ENCODE measurements at places on chromosomes 5 and 9.

- no peak for DNase-seq
Measured at GRCh38 chr5:113331209-113331551, 103.6 kb downstream of the TSSK1B start.

GRCh38 chr9:96436456-96437126, 13.4 kb upstream of the HABP4 start:
- DNase-seq, result no peak

DNA sequence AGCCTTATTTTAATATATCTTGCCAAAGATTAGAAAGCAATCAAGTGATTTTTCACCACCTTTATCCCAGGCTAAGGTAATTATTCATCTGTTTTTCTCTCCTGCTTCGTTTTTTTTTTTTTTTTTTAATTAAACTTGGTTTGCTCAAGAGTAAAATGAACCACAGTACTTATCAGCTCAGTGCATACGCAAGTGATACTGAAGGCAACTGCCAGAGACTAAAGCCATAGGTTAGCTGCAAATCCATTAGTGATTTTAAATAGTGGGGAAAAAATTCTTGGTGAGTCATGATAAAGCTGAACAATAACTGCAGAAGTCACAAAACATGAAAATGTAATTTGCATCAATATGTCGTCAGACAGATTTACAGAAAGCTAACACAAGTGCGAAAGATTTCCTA, 829.1 kb downstream of the PTPRD start:
- DNase-seq, result no peak

GRCh38 chr5:58491216-58491892, at the start of gene GAPT:
Gene GAPT, plus strand, starts transcription at chr5:58491435. Its CDS starts 3,102 bp downstream, at chr5:58494537.
- DNase-seq, result no peak

GRCh38 chr5:172102913-172103626, 85.0 kb downstream of the STK10 start:
- DNase-seq, result no peak

DNA sequence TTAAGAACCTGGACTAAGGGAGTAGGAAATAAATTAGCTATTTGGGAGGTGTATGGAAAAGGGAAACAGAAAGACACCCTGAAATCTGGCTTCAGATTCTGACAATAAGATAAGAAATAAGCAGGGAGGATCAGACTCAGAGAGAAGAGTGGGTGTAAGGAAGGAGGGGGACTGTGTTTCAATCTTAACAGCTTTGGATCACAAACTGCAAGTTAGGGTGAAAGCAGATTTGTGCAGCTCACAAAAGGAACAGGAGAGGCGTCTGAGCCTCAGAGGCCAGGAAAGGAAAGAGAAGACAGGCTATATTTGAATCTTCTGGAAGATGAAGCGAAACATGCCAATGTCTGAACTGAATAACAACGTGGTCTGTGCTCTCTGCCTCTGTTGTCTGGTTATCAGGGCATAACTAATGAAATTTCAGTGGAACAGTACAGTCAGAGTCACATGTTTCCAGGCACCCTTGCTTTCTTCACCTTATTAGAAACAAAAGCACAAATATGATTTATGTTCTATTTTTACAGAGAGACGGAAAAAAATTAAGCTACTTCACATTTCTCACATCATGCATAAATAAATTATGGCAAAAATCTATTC, 26.6 kb downstream of the SGTB start:
- no peak for DNase-seq

- no peak for DNase-seq
Measured at GRCh38 chr5:172760959-172761358, 10.0 kb downstream of the DUSP1 start.

GRCh38 chr5:128201065-128201926, 117.7 kb downstream of the SLC12A2 start:
- peak; percentile 88 for DNase-seq

Measured in CD4-positive, alpha-beta T cell treated with Interleukin-17A for 4 hours (primary cell).